NCI-H82 (cell line): ENCODE measurements at places on chromosomes 3 and 15.
A peak's percentile ranks its signal among the peaks of the same experiment; 100 is the strongest.

- no peak for DNase-seq
Measured at GRCh38 chr3:181987736-181988135, 276.0 kb downstream of the SOX2 start.

GRCh38 chr15:84747416-84748273 lies 747 bp upstream of the ZNF592 start:
- peak; percentile 75 for DNase-seq

GRCh38 chr3:140092848-140093536 lies 158.0 kb downstream of the CLSTN2 start:
- DNase-seq, result peak; percentile 95

DNA sequence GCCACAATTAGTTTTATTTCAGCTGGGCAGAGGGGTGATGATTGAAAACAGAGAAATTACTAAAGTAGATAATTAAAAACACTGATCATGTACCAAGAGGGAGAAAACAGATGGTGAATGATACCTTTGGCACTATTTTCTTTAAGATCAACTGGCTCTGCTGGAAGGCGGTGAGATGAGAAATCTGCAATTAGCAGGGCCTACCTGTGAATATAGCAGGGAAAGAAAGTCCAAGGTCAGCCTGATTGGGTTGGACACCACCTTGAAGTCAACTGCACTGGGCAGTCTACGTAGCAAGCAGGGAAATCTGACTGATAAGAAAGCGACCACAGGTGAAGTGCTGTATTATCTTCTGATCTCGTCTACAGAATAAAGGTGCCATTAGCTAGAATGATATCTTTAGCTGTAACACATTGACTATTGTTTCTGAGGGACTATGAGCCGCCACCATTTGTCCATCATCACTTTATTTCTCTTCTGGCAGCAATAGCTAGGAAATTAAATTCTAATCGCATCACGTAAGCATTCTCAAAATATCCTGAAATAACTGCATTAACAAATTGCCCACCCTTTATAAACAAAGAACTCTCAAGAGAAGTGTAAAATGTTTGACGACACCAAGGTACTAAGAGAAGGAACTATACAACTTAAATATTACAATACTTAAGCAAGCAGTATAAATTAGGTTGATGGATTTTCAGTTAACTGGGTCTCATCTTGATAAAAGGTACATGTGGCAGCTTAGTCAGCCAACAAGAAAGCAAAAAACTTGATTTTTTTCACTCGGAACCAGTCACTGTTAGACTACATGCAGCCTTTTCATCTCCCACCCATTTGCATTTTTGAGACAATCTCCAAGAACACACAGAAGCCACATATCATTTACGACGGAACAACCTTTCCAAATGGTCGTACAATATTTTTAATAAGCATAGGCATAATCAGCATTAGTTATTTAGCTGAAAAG lies 1.3 kb downstream of the NEDD4 start:
- no peak for DNase-seq

GRCh38 chr3:183260167-183260904 lies 7.3 kb downstream of the B3GNT5 start:
- no peak for DNase-seq

DNA sequence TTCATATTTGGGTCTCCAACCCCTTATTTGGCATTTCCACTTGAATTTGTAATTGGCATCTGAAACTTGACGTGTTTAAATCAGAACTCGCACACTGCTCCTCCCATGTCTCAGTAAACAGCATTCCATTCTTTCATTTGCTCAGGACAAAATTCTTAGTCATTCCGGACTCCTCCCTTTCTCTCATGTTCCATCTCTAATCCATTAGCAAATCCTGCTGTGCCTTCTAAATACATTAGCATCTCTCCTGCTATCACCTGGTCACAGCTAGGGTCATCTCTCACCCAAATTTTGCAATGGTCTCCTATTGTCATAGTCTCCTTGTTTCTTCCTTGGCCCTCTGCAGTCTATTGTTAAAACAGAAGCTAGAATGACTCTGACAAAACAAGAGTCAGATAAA lies 119.9 kb upstream of the CADPS start:
- DNase-seq, result no peak

GRCh38 chr3:26498271-26498670 lies 124.3 kb upstream of the LRRC3B start:
- DNase-seq, result no peak

GRCh38 chr3:121793078-121793477 lies 41.8 kb downstream of the IQCB1 start:
- no peak for DNase-seq

DNA sequence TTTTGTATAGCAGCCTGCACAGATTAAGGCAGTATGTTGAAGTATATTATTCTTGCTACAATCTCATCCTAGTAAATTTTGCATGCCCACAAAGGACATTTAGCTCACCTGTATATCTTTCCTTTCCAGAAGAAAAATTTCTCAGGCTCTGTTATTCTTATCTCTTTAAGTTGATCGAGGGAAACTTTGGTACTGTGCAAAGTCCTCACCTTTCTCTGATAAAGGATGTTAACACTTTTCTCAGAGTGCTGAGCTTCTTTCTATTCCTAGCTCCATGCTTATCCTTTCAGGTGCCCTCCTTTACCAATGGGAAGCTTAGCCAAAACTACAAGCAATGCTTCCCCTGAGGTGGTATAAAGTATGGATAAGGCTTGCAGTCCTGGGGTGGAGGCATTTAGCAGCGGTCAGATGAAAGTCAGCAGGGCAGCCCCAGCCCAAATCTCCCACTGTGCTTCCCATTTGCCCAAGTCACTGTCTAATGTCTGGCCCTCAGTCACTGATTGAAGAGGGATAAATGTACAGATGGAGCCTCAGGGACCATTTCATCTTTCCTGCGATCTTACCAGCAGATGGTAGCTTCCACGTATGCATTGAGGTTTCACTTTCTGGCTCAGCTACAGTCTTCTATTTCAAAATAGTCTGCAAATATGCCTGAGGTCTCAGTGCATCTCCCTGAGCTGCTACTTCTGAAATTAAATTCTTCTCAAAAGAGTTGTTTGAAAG lies 127.8 kb upstream of the P2RY1 start:
- DNase-seq, result peak; percentile 26

DNA sequence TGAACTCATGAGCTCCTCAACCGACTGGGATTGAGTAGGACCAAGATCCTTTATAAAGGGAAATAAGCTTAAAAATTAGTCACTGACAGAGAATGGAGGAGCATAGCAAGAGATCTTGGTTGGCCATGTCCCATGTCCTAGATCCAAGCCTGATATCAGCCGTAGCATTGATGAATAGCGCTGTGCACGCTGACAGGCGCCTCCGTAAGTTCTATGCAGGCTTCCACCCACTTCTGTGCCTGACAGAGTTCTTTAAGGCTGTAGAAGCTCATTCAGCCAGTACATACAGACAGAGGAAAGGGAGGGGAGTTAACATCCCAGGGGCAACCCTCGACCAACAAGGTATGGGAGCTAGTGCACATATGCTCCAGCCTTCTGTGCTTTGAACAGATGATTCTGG lies 251.7 kb upstream of the TBC1D5 start:
- DNase-seq, result no peak

GRCh38 chr3:45199837-45200648 lies 26.0 kb downstream of the TMEM158 start:
- no peak for DNase-seq

- no peak for DNase-seq
Measured at GRCh38 chr3:172530101-172530561, 6.9 kb upstream of the TNFSF10 start.

DNA sequence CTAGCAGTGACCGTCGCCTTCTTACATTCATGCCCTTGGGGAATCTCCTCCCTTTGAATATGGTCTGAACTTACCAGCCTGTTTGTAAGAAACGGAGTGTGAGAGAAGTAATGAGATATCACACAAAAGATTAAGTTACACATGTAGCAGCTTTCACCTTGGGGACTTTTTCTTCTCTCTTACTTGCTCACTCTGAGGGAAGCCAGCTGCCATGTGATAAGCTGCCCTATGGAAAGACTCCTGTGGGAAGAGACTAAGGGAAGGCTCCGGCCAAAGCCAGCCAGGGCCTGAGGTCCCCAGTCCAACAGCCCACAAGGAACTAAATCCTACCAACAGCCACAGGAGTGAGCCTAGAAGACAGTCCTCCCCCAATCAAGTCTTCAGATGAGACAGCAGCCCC lies 190.4 kb upstream of the TSC22D2 start:
- no peak for DNase-seq

DNA sequence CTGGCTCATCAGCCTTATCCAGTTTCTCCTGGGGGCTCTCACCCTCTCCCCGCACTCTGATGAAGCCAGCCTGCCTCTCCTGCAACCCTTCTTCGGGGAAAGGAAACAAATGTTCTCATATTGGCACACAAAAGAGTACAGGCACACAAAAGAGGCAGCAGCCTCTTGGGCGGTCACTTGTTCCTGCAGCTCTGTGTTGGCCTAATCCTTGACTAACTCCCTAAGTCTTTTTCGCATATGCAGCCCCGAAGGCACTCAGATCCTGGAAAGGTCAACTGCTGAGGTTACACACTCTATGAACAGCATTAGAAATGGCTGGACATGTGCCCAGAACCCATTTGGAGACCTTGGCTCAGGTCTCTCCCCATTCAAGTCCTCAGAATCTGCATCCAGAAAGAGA lies 7.4 kb upstream of the CAMP start:
- DNase-seq, result no peak

- DNase-seq, result no peak
Measured at GRCh38 chr3:108736821-108737220, 20.4 kb downstream of the RETNLB start.

DNA sequence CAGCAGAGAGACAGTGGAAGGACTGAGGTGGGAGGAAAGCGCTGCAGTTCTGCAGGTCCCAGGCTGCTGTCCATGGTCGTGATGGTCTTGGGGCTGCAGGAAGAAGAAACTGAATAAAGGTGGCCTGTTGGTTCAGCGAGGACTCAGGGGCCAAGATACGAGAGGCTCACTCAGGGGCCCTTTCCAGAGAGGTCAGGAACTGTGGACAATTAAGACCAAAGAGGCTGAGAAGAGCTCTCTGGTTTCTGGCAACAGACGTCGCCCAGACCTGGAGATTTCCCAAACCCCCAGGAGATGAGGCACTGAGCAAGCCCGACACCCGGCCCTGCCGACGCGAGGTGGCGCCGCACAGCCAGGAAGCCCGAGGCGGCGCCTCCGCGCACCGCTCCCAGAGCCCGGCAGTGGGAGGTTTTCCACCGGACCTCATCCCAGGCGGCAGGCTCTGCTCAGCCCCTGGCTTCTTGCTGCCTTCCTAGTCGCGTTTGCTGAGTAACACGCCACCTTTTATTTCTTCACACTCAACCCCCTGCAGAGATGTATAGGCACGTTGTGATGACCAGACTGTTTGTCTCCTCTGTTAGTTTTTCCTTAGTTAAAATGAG lies 56.4 kb upstream of the ARRDC4 start:
- peak; percentile 82 for DNase-seq

- DNase-seq, result no peak
Measured at GRCh38 chr3:41808152-41808551, 153.8 kb downstream of the ULK4 start.

DNA sequence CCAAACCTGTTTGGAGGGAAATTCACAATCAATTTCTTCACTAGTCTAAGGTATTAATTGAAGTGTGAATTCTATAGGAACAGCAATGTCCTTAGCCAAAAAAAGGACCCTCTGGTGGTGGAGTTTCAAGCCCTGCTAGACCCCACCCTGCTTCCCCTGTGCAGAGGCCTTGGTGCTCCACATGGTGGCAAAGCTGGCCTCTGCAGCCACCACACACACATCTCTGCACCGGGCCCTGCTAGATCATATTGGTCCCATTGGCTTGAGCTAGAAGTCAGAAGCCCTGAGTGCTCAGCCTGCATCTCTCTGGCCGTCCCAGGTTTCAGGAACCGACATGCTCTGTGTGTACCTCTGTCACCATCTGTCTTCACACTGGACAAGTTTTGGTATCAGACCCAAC lies 220.9 kb upstream of the TRIM42 start:
- DNase-seq, result peak; percentile 18

DNA sequence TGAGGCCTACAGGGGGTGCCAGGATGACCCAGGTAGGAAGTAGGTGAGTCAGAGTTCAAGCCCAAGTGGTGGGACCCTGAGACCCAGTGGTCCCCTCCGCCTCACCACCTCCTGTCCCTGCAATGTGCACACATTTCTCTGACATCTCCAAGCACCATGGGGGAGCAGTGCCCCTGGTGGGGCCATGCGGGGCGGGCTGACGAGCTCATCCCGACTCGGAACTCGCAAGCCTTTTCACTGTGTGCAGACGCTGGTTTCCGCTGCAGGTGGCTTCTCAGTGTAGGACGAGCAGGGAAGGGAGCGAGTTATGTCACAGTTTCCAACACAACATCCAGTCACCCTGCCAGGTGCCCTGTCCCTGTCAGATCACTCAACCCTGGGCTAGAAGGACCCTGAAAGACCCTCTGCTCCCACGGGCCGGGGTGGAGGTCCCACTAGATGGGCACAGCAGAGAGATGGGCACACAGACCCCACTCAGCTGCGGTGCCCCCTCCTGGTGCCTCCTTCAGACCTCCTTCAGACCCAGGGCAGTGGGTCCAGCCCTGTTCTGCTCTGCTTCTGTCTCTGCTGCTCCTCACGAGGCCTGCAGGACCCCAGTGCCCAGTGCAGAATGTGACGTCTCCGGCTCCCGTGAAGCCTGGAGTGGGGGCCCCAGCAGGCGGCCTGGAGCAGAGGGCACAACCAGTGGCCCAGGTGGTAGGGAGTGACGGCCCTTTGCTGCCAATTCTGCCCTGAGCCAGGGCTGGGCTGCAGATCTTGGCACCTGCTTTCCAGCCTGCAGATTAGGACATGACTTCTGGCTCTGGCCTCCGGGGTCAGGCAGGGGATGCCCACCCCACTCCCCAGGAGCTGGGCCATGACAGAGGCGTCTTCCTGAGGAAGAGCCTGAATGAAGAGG lies 102.0 kb upstream of the RPL32 start:
- no peak for DNase-seq

GRCh38 chr3:127735767-127736693 lies 63.3 kb downstream of the ABTB1 start:
- DNase-seq, result no peak

GRCh38 chr3:119990888-119991287 lies 103.4 kb downstream of the GSK3B start:
- no peak for DNase-seq

- DNase-seq, result peak; percentile 30
Measured at GRCh38 chr15:61226361-61227256, 2.5 kb downstream of the RORA start.

GRCh38 chr3:152384412-152384811 lies 115.7 kb downstream of the MBNL1 start:
- no peak for DNase-seq

- DNase-seq, result peak; percentile 44
Measured at GRCh38 chr15:92161039-92161670, 232.5 kb upstream of the ST8SIA2 start.

GRCh38 chr3:127761441-127761801 lies 60.9 kb downstream of the MGLL start:
- no peak for DNase-seq

- DNase-seq, result no peak
Measured at GRCh38 chr15:31339558-31339895, 12.9 kb downstream of the KLF13 start.

GRCh38 chr3:63877737-63878393 lies 14.2 kb downstream of the ATXN7 start:
- DNase-seq, result peak; percentile 87

DNA sequence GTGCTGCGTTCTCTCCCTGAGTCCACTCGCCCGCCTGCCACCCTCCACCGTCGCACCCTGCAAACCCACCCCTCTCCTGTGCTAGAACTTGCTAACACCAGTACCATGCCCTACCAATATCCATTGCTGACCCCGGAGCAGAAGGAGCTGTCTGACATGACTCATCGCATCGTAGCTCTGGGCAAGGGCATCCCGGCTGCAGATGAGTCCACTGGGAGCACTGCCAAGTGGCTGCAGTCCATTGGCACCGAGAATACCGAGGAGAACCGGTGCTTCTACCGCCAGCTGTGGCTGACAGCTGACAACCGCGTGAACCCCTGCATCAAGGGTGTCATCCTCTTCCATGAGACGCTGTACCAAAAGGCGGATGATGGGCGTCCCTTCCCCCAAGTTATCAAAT lies 4.9 kb upstream of the ALAS1 start:
- DNase-seq, result no peak
